Activated T-cell treated with anti-CD3 and anti-CD28 coated beads for 48 hours (primary cell): ENCODE measurements at places on chromosomes 3 and 15.

GRCh38 chr15:36709653-36710052, 130.2 kb downstream of the CDIN1 start:
- DNase-seq, result no peak

- no peak for DNase-seq
Observed at GRCh38 chr3:21613372-21614070, 137.5 kb downstream of the ZNF385D start.

- DNase-seq, result no peak
Observed at GRCh38 chr3:182713743-182714517, 79.4 kb upstream of the ATP11B start.

- no peak for DNase-seq
Observed at GRCh38 chr15:27210176-27210575, 239.2 kb downstream of the GABRG3 start.

- DNase-seq, result no peak
Observed at GRCh38 chr15:51263116-51263515, 75.3 kb downstream of the CYP19A1 start.

DNA sequence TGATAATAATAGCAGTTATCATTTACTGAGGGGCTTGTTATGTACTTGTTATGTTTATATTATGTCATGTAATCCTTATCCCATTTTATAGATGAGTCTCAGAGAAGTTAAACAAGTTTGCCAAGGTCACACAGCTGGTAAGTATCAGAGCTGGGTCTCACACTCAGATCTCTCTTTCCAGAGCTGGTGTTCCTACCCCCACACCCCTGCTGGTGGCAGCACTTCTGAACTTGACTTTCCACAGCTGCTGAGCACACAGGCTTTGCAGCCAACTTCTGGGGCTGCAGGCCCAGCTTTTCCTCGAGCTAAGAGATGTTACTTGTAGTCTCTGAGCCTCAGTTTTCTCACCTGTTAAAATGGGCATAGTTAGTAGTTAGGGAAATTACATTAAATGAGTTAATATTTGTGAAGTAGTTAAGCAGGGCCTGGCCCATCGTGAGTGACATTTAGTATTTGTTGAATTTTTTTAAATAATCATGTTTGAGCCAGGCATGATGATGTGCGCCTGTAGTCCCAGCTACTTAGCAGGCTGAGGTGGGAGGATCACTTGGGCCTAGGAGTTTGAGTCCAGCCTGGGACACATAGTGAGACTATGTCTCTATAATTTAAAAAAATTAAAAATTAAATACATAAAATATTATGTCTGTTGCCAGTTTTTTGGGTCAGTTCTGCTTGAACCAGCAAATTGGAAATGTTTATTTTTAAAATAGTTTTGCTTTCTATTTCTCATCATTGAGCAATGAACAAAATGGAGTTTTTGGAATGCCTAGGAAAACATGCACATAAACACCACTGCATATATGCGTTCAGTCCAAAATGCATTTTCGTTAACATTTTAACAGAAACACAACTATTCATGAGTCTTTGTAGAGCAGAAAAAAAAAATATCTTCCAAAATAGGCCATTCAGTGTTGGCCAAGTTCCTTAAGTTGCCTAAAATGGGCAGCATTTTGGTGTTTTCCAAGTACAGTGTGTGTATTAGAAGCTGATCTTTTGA, 87.3 kb downstream of the SMAD6 start:
- no peak for DNase-seq

- no peak for DNase-seq
Observed at GRCh38 chr3:97269202-97269601, 454.8 kb downstream of the EPHA6 start.

GRCh38 chr3:180059356-180059755, 22.6 kb upstream of the PEX5L start:
- no peak for DNase-seq

DNA sequence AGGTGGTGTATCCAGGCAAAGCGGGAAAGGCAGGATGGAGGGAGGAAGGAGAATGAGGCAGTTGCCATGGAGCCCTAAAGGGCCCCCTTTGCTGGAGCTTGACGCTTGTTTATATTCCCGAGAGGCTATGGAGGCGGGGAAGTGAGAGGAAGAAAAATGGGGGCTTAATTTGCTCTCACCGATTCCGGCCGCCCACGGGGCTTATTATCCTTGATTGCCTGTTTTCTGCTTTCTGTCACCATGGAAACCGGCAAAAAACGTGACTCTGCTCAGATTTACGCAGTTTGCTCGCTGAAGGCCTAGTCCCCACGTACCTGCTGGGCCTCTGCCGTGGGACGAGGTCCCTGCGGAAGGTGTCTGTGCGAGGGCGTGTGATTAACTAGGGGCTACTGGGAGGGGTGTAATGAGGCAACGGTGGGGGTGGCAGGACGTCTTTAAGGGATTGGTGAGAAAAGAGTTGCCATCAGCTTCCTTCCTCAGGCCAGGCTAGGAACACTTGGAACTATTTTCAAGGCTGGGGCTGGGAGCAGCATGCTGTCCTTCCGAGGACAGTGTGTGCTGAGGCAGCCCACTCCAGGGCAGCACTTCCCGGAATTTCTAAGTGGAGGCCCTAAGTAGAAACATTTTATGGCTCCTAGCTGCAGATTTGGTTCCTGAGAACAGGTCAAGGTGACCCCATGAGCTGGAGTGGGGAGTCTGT, 110.8 kb upstream of the NDN start:
- no peak for DNase-seq

DNA sequence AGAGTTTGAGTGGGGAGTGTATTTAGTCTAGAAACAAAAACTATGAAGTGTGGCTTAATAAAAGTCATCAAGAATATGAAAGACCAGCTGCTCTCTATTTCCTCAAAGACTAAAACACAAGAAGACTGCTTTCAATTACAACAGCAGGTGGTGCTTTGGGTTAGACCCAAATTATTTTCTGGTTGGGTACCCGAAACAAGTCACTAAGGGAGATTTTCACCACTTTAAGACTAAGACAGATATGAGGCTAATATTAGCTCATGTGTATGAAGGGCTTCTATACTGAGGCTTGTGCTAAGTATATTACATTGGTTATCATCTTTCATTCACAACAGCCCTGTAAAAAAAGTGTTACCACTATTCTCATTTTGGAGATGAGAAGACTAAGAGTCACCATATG, 43.1 kb downstream of the COL8A1 start:
- no peak for DNase-seq

DNA sequence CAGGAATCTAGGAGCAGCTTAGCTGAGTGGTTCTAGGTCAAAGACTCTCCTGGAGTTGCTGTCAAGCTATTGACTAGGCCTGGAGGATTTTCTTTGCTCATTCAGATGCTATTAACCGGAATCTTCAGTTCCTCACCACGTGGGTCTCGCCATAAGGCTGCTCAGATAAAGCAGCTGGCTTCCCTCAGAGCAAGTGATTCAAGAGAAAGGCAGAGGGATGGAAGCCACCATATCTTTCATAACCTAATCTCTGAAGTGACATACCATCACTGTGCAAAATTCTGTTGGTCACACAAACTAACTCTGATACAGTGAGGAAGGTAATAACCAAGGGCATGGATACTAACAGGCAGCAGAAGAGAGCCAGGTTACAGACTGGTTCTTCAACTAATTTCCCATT, 72.7 kb upstream of the FLNB start:
- DNase-seq, result no peak

DNA sequence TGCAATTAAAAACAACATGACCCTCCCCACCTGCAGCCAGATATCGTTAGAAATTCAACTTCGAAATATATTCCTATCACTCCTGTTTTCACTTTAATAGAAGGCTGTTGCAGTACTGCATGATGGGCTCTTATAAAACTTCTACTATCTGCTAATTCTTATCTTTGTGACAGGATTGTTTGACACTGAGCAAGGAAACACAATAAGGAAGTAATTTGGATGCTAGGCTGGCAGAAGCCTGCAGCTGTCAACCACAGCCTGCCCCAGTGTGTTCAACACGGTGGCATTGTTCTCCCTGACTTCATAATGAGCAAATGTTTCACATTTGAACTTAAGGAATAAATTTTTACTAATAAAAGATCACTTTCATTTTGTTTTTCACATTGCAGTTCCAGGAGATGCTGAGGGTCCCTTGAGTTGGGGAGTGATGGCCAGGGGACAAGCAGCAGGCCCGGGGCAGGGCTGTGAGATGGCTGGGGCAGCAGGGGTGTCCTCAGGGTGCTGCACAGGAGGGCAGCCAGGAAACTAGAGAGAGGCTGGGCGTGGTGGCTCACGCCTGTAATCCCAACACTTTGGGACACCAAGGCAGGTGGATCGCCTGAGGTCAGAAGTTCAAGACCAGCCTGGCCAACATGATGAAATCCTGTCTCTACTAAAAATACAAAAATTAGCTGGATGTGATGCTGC, 64.8 kb upstream of the SEC61A1 start:
- DNase-seq, result no peak

DNA sequence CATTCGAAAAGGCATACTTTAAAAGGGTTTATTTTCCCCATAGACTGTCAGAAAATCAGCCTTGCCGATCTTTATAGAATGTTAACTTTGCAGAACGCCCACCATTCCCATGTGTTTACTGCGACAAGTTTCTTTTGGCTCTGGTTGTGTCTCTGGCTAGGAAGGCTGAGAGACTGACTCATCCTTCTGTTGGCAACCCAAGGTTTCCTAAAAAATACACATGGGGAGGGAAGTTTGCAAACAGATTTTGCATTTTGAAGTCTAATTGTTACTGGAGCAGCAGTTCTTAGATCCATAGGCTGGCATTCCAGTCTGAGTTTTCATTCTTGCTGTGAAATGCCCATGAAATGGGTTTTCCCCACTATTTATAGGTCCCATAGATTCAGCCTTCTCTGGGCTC, 37.9 kb upstream of the MINAR1 start:
- DNase-seq, result no peak

GRCh38 chr3:133096900-133097613, 58.9 kb downstream of the TMEM108 start:
- DNase-seq, result no peak

- DNase-seq, result peak; percentile 79
Observed at GRCh38 chr15:74956648-74957475, at the start of gene RPP25. Gene RPP25, minus strand, starts transcription at chr15:74956772. Its CDS starts 189 bp downstream, at chr15:74956583.

DNA sequence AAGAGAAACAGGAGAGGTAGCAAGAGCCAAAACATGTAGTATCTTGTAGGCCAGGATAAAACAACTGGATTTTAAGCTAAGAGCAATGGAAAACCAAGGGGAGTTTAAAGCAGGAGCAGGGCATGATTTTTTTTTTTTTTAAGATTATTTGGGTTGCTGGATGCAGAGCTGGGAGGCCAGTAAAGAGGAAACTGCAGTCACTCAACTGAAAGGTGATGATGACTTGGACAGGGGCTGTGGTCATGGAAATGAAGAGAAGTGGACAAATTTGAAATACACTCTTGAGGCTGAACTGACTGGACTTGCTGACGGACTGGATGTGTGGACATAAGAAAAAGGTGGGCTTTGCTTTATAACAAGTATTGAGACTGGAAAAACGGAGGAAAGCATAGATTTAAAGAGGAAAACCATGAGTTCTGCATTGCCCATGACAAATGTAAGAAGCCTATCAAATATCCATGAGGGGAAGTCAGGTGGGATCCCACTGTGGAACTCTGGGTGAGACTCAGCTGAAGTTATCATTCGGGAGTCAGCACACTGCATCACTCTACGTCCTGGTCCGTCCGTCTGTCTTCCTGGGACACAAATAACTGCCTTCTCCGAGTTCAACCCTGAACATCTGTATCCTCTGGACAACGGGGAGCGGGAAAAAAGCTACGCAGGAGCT, 688 bp downstream of the XPC start:
- no peak for DNase-seq

DNA sequence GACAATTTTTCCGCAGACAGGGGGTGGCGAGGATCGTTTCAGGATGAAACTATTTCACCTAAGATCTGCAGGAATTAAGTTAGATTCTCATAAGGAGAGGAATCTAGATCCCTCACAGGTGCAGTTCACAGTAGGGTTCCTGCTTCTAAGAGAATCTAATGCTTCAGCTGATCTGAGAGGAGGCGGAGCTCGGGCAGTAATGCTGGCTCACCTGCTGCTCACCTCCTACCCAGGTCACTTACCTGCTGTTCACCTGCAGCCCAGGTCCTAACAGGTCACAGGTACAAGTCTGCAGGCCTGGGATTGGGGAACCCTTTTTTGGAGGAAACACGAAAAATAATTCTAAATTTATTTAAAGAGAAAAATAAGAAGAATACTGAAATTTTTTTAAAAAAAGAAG, 406.8 kb downstream of the MCTP2 start:
- no peak for DNase-seq

GRCh38 chr15:70059476-70060213, 38.1 kb downstream of the TLE3 start:
- DNase-seq, result no peak

GRCh38 chr3:111706527-111706926, 111.4 kb upstream of the ZBED2 start:
- no peak for DNase-seq

DNA sequence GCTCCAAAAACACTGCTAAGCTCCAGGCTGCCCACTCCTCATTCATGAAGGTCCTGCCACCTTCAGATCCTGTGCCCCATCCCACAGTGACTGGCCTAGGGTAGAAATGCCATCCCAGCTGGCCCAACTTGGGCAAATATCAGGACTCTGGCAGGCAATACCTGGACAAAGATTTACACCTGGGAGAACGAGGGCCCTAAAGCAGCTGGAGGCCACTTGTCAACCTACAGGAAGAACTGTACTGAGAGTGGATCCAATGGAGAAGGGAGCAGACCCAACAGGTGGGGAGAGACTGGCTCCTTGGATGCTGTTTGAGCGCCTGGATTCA, 57.1 kb upstream of the GATA2 start:
- no peak for DNase-seq

- no peak for DNase-seq
Observed at GRCh38 chr3:37770336-37770735, 91.3 kb upstream of the CTDSPL start.

GRCh38 chr3:180184816-180185215, 148.1 kb upstream of the PEX5L start:
- no peak for DNase-seq

GRCh38 chr3:43583481-43583880, 38.3 kb downstream of the ANO10 start:
- DNase-seq, result no peak

GRCh38 chr15:80343554-80343992, 60.6 kb upstream of the ARNT2 start:
- DNase-seq, result no peak

DNA sequence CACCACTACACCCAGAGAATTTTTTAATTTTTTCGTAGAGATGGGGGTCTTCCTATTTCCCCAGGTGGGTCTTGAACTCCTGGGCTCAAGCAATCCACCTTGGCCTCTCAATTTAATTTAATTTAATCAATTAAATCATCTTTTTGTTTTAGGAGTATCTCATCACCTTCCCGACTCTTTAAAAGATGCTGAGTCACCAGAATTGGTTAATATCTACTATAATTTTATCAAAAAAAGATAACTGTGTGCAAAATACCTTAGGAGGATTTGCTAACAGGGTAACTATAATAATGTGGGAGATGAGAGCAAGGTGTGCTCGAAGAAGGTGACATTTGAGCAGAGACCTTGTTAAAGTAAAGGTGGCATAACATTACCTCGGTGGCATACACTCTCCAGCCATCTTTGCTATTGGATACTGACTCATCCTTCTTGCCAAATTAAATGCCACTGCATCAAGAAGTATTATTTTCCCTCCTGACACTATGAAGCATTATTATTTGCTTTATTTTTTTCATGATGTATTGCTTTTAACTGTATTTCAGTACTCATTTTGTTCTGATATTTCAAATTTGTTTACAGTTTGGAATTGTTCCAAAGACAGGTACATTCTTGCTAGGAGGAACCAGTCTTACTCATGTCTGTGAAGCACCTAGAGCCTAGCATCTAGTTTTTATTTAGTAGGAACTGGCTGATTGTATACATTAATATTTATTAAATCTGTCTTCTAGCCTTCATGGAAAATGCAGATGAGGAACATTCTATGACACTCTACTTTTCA, 200.7 kb downstream of the MBNL1 start:
- no peak for DNase-seq

- DNase-seq, result no peak
Observed at GRCh38 chr3:114542359-114542758, 248.5 kb downstream of the TIGIT start.
